Lower lobe of right lung (tissue), 2 donors: ENCODE measurements at places on chromosomes 7 and 10. TPM values are rescaled to one million over a fixed set of nuclear protein-coding genes. Genes with fewer than 3 reads are reported as not detected.

- DNase-seq: no peak
These were observed 107.7 kb downstream of the PRTFDC1 start for GRCh38 chr10:24844742-24845141.

- no peak for DNase-seq
These were observed 19.6 kb upstream of the GPNMB start for GRCh38 chr7:23226844-23227450.

DNA sequence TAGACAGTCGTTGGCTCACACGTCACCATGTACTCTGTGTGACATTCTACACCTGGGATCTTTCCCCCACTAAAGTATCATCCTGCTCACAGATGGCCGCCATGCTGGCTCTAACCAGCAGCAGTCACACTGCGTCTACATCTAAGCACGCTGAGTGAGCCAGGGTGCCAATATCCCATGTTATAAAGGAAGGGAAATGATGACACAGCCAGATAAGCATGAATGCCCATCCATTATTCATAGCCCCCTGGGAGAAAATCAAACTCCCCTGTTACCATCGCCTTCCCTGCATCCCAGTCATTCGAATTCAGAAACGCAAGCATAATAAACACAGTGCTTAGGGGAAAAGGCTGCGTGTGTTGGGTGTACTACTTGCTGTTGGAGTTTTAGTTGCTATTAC is 698.2 kb upstream of the AUTS2 start:
- no peak for DNase-seq

GRCh38 chr10:127034790-127035189 is 129.6 kb downstream of the DOCK1 start:
- no peak for DNase-seq

DNA sequence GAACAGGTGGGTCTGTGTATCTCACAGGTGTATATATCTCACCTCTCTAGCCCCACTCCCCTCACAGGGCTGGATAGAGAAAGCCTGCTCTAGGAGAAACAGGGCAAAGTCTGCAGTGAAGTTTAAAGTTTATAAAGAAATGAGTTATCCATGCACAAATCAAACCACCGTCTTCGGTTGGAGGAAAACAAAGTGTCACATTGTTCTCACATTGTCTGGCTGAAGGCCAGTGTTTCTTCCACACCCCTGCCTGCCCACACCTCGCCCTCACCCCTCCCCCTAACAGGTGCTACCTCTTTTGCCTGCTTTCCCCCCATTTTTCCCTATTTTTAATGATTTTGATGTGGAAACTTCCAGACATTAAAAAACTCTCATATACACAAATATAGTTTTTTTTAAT is 25.8 kb downstream of the AQP1 start:
- no peak for DNase-seq

GRCh38 chr7:69880840-69881239 is 282.6 kb downstream of the AUTS2 start:
- DNase-seq: no peak

Gene ZNF853
- total RNA-seq: 4.4 TPM

Gene STEAP1B
- 1.5 TPM for total RNA-seq

Gene HYAL4
- total RNA-seq: not detected

DNA sequence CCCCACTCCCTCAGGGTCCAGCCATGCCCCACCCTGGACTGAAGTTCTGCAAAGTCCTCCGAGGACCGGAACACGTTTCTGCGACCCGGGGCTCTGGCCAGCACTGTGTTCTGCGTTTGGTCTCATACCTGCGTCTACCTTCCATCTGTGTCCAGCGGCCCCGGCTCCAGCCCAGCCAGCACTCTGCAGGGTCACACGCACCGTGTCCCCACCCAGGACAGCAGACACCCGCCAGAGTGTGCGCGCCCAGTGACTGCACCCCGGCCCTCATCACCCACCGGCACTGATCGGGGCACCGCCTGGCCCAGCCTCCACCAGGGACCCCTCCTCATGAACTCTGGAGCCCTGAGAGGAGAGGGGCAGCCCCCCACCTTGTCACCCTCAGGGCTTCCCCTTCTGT is 20.3 kb downstream of the SLC29A4 start:
- DNase-seq: no peak

- no peak for DNase-seq
These were observed 134.7 kb downstream of the ARL5B start for GRCh38 chr10:18793951-18794350.

DNA sequence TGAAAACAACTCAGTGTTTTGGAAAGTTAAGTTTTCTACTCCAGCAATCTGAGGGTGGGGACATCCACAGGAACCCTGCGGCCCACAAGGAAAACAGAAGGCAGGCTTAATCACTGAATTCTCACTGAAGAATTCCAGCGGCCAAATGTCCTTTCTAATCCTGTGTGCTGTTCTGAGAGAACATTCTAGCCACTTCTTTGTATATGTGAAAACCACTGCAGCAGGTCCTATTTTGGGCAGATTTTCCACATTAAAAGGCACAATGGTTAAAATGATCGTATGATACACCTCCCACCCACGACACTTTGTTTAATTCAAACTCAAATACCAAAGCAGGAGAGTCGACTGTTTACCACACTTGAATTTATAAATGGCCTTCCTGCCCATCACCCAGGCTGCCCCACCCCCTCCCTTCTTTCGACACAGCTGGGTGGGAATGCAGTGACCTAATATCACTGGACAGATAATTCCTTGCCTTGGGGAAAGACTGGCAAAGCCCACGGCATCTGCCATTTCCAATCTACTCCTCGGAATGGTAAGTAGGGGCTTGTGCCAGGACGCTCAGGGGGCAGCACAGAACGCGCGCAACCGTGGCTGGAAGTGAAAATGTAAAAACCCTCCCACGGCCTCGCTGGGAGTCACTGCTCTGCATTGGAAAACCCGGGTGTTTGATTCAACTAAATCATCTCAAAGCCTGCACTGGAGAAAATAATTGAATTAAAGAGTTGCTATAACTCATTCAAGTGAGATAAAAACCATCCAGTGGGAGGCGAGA is 67.0 kb downstream of the CTBP2 start:
- DNase-seq: peak; percentile 24

Gene CNPY1
- not detected for total RNA-seq

DNA sequence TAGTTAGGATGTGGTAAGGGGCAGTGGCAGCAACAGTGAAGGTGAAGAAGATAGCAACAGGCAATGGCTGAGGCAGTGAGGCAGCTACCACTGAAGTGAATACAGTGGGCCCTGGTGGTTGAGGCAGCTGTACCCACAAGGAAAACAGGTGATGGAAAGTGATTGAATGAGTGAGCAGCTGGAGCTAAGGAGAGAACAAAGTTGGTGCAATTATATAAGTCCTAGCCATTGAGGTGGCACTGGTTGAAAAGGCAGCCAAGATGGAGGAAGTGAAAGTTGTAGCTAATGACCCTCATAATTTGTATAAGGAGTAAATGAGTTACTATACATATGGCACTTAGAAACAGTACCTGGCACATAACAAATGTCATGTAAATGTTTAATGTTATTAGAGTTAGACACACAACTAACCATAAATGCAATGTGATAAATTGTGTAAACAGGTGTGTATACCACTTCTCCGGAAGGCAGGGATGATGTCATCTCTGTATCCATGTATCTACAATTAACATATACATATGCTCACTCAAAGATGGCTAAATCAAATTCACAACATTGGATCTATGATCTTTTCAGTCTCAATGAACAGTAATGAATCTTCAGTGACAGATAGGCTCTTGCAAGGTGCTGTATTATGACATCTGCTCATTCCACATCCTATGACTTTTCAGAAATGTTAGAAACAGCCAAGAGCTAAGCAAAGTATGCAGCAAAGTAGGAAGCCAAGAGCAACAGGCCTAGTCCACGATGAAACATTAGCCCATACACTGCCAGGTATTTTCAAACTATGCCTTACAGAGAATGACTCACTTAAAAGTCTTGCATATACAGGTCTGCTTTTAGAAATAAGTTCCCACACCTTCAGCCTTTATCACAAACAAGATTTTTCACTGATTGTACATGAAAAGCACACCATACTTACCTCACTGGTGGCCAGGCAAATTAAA is 10.7 kb downstream of the XPNPEP1 start:
- DNase-seq: no peak

GRCh38 chr7:47385536-47386125 is 196.3 kb downstream of the TNS3 start:
- DNase-seq: no peak

- DNase-seq: no peak
These were observed 120.6 kb downstream of the TMEM26 start for GRCh38 chr10:61332581-61332980.

Gene SEMA3E
- 8.8 TPM for total RNA-seq
